ENCODE measurements at places on chromosomes 5 and 9.
A peak's percentile ranks its signal among the peaks of the same experiment; 100 is the strongest.

DNA sequence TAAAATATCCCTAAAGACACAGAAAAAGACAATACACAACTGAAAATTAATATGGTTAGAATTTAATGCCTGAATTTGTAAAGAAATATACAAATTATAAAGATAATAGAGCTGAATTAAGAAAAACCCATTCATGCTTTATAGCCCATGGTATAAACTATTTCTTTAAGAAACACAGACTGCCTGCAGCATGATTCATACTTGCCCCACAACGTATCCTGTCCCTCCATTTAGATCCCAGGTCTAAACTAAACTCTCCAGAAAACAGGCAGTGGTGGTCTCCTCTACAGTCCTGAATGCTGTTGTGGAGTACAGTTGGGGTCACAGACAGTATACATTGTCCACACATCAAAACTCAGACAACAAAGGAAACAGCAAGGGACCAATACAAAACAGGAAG lies 24.8 kb downstream of the IL6ST start:
- DNase-seq, result peak; percentile 24

GRCh38 chr5:73922224-73922623 lies 296.2 kb downstream of the ARHGEF28 start:
- no peak for DNase-seq

- no peak for DNase-seq
These were observed 76.3 kb downstream of the EFNA5 start for GRCh38 chr5:107594253-107595045.

DNA sequence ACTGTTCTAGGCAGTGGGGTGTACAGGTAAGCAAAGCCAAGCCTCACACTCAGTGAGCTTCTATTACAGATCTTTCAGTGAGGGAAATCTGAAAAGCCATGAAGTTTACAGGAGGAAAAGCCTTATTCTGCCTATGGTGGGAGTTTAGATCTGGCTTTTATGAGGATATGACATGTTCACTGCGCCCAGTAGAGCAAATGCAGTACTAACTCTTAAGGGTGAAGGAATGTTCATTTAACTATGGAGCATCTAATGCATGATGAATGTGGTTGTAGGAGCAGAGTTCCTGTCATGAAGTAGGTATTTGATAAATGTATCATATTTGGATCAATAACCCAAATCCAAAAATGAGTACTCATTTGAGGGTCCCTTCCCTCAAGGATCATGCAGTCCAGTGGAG lies 230.2 kb upstream of the PAPPA start:
- DNase-seq, result no peak

DNA sequence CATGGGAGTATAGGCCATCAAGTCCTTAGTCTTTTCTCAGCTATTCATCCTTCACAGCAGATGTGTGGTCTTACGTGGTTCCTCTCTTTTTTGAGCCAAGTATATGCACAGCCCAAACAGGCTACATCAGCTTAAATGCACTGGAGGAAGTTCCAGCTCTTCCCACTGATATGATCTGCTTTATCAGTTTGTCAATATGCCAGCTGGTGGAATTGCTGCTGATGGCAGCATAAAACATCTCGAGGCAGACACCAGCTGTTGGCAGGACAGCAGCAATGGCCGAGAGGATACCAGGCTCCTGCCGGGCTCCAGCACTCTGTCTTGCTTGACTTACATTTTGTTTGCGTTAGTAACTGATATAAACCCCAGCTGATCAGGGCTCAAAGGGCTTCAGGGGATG lies 143.4 kb downstream of the TENT4A start:
- DNase-seq, result no peak

DNA sequence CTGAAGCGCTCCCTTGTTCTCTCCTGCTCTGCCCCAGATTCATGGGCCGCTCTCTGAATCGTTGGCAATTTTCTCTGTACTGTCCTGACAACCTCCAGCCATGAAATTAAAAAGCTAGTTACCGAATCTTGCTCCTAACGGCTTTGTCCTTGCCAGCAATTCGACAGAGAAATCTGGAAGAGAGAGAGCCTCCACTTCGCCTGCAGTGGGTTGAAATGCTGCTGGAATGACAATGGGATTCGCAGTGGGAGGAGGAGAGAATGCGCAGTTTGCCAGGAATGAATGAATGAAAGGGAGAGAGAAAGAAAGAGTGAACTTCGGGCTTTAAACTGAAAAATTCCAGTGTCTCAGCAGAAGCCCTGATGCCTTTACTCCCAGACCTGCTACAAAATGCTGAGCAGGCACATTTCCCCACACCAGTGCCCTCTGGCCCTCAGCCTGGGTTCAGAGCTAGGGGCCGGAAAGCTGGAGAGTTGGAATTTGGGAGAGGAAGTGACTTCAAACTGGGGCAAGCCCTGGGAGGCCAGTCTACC lies 11.5 kb upstream of the BOD1 start:
- no peak for DNase-seq

GRCh38 chr9:112059145-112059965 lies 115.7 kb downstream of the SUSD1 start:
- peak; percentile 94 for DNase-seq

DNA sequence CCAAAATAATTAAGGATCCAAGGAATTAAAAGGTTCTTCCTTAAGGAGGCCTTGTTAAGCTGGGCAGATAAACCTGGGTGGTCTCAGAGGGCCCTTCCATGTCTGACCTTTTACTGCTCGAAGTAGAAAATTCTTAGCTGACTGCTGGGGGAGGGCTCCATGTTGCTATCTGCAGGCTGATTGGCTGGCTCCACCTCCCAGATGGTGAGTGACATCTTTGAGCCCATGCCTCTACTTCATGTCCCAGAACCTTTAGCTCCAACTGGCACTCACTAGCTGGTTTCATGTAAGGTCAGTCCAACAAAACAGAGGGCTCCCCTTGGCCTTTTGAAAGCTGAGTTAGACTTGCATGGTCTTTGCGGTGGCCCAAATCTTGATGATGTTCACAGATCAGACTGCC lies 188.2 kb downstream of the PAX5 start:
- no peak for DNase-seq

DNA sequence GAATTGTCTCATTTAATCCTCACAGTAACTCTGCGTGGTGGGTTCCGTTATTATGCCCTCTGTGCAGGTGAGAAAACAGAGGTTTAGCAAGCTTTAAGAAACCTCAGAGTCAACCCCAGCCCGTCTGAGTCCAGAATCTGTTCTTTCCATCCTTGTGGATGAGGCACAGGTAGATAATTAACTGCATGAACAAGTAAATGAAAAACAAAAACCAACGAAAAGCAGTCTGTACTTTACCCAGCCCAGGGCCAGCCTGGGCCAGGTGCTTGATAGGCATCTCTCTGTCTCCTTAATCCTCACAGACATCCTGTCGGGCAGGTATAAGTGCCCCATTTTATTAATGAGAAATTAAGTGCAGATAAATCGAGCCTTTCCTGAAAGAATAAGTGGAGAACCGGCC lies 25.3 kb upstream of the CXCL14 start:
- no peak for DNase-seq

DNA sequence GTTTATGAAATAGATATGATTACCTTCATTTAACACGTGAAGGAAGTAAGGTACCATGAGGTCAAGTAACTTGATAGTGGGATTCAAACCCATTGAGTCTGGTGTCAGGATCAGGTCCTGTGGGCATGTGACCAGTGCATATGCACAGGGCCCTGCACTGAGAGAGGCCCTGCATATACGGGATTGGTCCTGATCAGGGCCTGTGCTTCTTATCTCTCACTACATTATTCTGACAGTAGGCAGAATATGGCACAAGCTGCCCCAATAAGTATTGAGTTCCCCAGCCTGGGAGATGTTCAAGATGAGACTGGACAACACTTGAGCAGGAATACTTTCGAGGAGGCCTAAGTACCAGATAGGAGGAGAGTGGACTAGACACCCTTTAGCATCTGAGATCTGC lies 44.0 kb downstream of the GALNT10 start:
- DNase-seq, result no peak

GRCh38 chr9:73026375-73026774 lies 73.5 kb upstream of the ALDH1A1 start:
- DNase-seq, result no peak

- peak; percentile 92 for DNase-seq
These were observed 52.4 kb downstream of the SLC44A1 start for GRCh38 chr9:105296877-105297287.

- no peak for DNase-seq
These were observed 196.2 kb downstream of the AOPEP start for GRCh38 chr9:94922691-94923107.

DNA sequence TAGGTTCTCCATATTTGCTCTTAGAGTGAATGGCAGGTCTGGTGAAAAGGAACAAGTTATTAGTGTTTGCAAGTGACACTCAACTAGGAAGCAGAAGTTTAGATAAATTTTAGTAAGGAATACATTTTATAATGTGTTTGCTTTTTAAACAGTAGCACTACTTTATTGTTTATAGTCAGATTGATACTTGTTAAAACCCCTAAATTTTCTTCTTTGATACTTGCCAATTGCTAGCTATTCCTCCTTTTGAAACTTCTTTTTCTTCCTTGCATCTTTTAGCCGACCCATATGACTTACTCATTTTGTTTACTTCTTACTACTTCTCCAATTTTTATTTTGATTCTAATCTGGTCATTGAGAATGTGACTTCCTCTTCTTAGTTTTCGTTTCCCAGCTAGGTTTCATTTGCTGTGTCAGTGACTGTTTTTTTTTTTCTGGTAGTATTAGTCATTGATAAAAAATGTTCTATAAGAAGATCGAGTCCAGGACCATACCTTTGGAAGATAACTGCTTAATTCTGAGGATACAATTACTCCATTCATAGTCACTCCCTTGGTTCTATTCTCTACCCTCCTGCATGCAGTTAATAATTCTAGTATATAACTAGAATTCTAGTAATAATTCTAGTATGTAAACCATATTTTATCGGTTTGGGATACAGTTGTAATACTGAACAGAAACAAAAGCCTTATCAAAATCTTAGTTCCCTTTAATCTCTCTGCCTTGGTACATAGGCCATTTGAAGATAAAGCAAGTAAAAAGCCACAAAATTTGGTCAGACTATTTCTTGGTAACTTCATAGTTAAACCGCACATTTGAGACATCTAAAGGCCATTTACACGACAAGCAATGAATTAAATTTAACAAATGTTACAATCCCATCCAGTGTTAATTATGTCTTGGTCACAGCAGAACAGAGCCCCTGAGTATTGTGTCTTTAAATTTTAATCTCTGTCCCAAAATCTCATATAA lies 2.8 kb upstream of the RICTOR start:
- DNase-seq, result no peak

- no peak for DNase-seq
These were observed 168.6 kb downstream of the NNT start for GRCh38 chr5:43771611-43772031.

DNA sequence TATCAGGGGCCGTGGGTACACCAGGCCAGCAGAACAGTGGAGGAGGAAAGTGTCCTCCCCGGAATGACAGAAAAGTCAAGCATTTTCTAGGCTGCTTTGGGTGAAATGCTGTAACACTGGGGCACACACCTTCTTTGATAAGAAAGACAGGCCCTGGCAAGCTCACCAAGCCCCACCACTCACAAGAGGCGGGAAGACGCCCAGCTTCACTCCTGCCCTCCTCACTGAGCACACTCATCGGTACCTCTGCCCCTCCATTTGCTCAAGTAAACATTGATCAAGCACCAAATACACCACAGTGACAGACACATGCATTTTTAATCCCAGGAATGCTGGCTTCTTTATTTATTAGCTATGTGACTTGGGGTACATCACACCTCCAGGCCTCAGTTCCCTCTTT lies 43.1 kb downstream of the B4GALT1 start:
- no peak for DNase-seq

GRCh38 chr9:134441227-134442084 lies 115.2 kb downstream of the RXRA start:
- no peak for DNase-seq

GRCh38 chr5:57711471-57711870 lies 228.9 kb upstream of the ACTBL2 start:
- DNase-seq, result peak; percentile 77

DNA sequence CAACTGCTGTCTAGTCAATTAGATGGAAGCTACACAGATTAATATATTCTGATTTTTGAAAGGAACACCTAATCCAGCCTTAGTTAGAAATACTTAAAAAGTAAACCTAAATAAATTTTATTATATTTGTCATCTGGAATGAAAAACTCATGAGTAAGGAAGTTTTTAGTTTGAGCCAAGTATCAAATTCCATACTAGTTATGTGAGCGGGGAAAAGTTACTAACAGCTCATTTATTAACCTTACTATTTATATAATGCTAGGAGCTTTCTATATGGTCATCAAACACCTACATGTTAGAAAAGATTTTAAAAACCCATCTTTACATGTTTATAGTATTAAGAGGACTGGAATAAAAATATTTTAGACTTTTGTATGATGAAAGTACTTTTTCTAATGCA lies 41.6 kb upstream of the POU5F2 start:
- no peak for DNase-seq

- peak; percentile 75 for DNase-seq
These were observed 473.8 kb upstream of the PTPRD start for GRCh38 chr9:11086561-11086960.

DNA sequence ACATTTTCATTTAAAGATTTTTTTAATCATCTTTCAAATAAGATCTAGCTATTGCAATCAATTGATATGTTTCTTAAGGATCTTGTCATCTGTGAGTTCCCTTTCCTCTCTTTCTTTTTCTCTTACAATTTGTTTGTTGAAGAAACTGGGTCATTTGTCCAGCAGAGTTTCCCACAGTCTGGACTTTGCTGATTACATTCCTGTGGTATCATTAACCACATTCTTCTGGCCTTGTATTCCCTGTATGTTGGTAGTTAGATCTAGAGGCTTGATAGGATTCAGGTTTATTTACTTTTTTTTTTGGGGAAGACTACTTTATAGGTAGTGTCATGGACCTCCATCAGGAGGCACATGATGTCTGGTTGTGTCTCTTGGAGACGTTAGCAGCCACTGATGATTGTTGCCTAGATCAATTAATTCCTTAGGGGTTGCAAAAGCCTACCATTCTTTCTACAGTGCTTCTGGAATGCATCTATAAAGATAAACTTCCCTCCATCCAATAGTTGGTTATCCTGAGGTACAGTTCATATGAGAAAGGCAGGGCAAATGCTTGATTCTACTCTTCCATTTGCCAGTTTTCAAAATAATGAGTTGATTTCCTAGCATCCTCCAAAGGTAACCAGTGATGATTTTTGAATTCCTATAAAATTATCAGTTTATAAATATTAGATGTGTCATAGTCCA lies 14.3 kb downstream of the PDE8B start:
- peak; percentile 68 for DNase-seq

DNA sequence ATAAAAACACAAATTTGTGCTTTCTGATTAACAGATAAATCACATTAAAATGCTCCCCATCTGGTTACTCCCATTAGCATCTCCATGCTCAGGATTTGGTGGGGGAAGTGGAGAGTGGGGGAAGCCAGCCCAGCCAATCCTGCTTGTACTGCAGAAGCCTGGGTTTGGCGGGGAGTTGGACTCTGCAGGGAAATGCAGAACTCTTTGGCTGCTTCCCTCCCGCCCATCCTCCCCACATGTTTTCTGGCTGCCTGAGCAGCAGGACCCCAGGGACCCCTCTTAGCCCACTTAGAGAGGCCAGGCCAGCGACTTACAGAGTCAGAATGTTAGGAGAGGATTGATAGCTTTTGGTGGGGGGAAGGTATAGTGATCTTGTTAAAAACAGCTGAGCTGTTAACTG lies 59.5 kb upstream of the FOXI1 start:
- DNase-seq, result no peak

GRCh38 chr9:111037356-111037707 lies 938 bp downstream of the LPAR1 start:
- DNase-seq, result peak; percentile 14

All from brain microvascular endothelial cell (primary cell).